ENCODE measurements at places on chromosomes 4 and X.

DNA sequence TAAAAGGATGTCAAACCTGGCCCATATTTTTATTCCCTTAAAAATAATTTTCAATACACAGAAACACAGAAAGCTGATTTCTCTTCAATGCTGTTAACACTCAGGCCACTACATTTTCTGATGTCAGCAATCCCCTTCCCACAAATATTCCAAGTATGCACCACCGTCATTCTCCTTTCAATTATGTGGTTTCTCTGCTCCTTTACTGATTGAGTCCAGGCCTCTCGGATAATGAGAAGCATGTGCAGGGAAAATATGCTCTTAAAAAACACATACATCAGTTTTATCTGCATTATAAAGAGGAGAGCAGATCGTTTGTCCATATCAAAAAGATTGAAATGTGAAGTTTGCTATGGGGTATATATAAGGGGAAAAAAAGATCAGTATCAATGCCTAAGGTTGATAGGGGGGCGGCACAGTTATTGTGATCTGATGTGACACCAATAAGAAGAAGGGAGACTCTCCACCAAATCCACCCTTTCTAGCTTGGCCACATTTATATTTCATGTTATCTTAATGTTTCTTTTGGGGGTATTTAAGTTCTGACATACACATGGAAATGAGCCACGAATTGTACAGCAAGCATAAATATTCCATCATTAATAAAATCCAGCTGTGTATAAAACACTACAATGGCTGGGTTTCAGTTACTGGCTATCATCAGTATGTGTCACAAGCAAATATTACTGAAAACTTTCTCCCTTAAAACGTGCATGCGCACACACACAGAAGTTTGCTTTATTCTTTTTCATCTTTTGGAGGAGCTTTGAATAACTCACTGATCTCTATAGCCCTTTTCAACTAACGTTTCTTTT is 6.4 kb downstream of the AMOT start:
- H3K4me3 ChIP-seq: no peak overlapping the region
- H3K4me1 ChIP-seq: no peaks in the 10 kb centered on the region
- no peaks in the 10 kb centered on the region for H3K36me3 ChIP-seq
- H3K27me3 ChIP-seq: no peaks in the 10 kb centered on the region

- no peaks in the 10 kb centered on the region for H3K27me3 ChIP-seq
- H3K4me3 ChIP-seq: no peak overlapping the region
- H3K36me3 ChIP-seq: peaks cover 19% of the 10 kb centered on the region
These were observed 3.7 kb downstream of the GRIPAP1 start for GRCh38 chrX:48998391-48998790.

DNA sequence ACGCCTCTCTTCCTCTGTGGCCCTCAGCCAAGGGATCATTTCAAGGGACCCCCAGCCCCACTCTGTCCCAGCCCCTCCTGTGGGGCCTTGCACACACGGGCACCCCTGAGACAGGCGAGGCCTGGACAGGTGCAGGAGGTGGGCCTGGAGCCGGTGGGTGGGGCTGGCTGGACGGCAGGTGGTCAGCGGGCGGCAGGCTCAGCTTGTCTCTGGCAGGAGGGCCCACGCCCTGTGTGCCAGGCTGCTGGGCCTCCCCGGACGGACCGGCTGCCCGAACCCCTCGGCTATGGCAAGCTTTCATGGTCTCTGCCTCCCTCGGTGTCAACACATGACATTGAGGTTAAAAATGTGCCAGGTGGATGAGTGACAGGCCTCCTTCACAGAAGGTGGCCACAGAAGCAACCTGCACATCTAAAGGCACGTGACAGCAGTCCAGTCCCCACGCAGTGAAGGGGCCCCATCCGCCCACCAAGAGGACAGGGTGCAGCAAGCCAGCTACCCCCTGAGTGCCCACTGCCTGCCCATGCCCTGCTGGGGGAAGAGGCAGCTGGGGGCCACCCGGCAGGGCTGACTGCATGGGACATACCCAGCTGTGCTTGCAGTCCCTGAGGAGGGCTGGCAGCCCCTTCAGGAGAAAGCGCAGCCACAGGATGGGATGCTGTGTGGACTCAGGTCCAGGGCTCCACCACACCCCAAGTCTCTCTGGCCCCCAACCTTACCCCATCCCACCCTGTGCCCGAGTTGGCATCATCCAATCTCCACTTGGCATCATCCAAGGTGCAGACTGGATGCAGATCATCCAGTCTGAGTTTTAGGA is 109.3 kb downstream of the FAM53A start:
- H3K36me3 ChIP-seq: no peaks in the 10 kb centered on the region
- peaks cover 6% of the 10 kb centered on the region for H3K4me1 ChIP-seq
- DNase-seq: no peak
- no peak overlapping the region for H3K4me3 ChIP-seq

- no peaks in the 10 kb centered on the region for H3K36me3 ChIP-seq
- no peaks in the 10 kb centered on the region for H3K27me3 ChIP-seq
- DNase-seq: no peak
- no peak overlapping the region for H3K27ac ChIP-seq
- H3K4me3 ChIP-seq: no peak overlapping the region
These were observed 44.3 kb downstream of the GALNTL6 start for GRCh38 chr4:171857302-171858012.

GRCh38 chr4:113831457-113831856 is 69.9 kb upstream of the CAMK2D start:
- no peaks in the 10 kb centered on the region for H3K4me1 ChIP-seq
- no peak overlapping the region for H3K4me3 ChIP-seq
- no peak overlapping the region for H3K27ac ChIP-seq
- no peaks in the 10 kb centered on the region for H3K27me3 ChIP-seq

DNA sequence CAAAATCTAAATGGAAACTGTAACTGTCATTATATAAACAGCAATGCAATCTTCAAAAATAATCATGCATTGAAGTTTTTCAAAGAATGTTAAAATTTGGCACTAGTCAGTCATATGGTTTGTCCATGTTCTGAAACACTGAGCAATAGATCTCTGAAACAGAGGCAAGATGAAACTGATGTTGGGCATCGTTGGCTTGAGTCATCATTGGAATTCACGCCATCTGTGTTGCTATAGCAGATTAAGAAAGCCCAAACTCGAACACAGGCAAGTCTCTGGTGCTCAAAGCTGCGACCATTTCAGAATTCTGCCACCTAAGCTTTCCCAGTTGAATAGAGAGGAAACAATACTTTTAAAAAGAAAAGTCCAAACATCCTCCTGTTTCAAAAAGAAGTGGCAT is 114.1 kb upstream of the PPARGC1A start:
- no peaks in the 10 kb centered on the region for H3K36me3 ChIP-seq
- DNase-seq: no peak
- H3K4me1 ChIP-seq: no peaks in the 10 kb centered on the region
- no peak overlapping the region for H3K27ac ChIP-seq

- peaks cover 58% of the 10 kb centered on the region for H3K4me1 ChIP-seq
- H3K36me3 ChIP-seq: no peaks in the 10 kb centered on the region
- H3K27ac ChIP-seq: peak overlapping the region; percentile 42
- peak; percentile 46 for DNase-seq
These were observed 19.3 kb downstream of the JAKMIP1 start for GRCh38 chr4:6180841-6181631.

- no peaks in the 10 kb centered on the region for H3K27me3 ChIP-seq
- no peak overlapping the region for H3K4me3 ChIP-seq
These were observed 141.5 kb downstream of the MAGEB17 start for GRCh38 chrX:16308773-16309172.

DNA sequence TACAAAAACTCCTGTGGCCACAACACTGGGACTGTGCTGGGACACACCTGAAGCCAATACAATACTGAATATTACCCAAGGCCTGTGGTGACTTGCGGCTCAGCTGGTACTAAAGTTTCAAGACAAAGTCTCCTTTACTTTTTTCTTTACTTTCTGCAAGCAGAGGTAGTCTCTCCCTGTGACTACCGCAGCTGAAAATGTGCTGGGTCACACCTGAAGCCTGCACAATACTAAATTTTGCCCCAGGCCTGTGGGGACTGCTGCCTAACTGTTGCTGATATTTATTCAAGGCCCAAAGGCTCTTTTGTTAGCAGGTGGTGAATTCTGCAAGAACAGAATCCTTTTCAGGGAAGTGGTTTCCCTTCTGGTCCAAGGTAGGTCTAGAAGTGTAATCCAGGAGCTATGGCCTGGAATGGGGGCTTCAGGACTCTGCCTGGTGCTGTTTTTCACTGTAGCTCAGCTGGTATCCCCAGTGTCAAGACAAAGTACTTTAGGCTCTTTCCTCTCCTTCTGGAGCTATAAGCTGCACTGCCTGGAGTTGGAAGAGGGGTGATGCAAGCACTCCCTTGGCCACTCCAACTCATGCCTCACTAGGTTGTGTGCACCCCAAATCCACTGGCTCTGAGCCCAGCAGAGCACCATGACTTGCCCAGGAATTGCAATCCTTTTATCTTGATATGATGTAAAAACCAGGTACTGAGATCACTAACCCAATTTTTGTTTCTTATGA is 489.4 kb downstream of the TECRL start:
- no peak overlapping the region for H3K4me3 ChIP-seq
- no peaks in the 10 kb centered on the region for H3K27me3 ChIP-seq
- no peaks in the 10 kb centered on the region for H3K4me1 ChIP-seq
- no peak overlapping the region for H3K27ac ChIP-seq
- no peak for DNase-seq
- H3K36me3 ChIP-seq: no peaks in the 10 kb centered on the region

DNA sequence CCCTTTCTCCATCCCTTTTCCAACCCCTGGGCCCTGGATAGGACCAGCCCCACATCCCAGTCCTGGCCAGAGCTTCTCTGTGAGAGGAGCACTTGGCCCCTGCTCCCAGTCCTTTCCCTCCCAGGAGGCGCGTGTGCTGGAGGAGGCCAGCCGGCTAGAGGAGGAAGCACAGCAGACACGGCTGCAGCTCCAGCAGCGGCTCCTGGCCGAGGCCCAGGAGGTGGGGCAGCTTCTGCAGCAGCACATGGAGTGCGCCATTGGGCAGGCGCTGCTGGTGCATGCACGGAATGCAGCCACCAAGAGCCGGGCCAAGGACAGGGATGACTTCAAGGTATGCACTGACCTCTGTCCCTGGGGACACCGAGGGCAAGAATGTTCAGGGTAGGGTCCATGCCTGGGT is 87.5 kb downstream of the EVC start:
- DNase-seq: no peak
- no peaks in the 10 kb centered on the region for H3K27me3 ChIP-seq
- H3K36me3 ChIP-seq: no peaks in the 10 kb centered on the region
- H3K4me1 ChIP-seq: no peaks in the 10 kb centered on the region
- H3K27ac ChIP-seq: no peak overlapping the region

GRCh38 chr4:182697094-182697493 is 220.1 kb downstream of the DCTD start:
- H3K4me3 ChIP-seq: no peak overlapping the region
- no peaks in the 10 kb centered on the region for H3K36me3 ChIP-seq
- no peaks in the 10 kb centered on the region for H3K27me3 ChIP-seq
- H3K4me1 ChIP-seq: no peaks in the 10 kb centered on the region
- DNase-seq: no peak
- H3K27ac ChIP-seq: no peak overlapping the region

DNA sequence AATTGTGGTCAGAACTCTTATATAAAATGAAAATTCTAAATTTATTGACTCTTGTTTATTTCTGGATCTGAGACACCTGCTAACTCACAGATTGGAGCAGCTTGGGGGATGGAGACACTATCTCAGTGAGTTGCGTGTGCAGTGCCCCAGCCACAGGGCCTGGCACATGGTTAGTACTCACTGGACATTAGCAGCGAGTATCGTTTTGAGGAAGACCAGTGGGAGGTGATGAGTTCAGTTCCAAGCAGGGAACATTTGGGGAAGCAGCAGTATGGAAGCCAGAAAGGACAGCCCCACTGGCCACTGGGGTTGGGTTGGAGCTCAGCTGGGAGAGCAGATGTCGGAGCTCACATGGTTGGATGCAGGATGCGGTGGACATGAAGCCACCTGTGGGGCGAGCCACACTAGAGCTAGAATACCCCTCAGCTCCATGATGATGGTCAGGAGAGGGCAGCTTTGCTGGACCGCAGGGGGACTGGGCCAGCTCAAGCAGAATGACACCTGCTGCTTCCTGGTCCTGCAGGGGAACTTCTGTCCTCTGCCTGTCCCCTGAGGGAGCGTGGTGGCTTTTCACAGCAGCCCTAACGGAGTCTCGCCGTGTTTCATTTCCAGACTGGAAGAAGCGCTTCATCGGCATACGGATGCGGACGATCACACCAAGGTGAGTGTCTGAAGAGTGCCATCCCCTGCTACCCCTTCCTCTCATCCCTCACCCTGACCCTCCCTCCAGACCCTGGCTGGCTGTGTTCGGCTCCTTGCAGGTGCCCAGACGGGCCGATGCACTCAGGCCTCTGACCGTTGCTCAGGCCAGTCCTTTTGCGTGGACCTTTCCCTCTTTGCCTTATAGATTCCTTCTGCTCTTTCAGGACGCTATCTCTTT is 32.5 kb downstream of the HTRA3 start:
- H3K36me3 ChIP-seq: no peaks in the 10 kb centered on the region
- no peak for DNase-seq
- no peak overlapping the region for H3K27ac ChIP-seq

- H3K4me1 ChIP-seq: no peaks in the 10 kb centered on the region
- no peaks in the 10 kb centered on the region for H3K27me3 ChIP-seq
- DNase-seq: no peak
- no peaks in the 10 kb centered on the region for H3K36me3 ChIP-seq
- no peak overlapping the region for H3K27ac ChIP-seq
- no peak overlapping the region for H3K4me3 ChIP-seq
These were observed 250.8 kb downstream of the ARHGAP24 start for GRCh38 chr4:85725721-85726170.

- H3K4me1 ChIP-seq: no peaks in the 10 kb centered on the region
- H3K27ac ChIP-seq: no peak overlapping the region
- no peaks in the 10 kb centered on the region for H3K36me3 ChIP-seq
- no peak overlapping the region for H3K4me3 ChIP-seq
- no peaks in the 10 kb centered on the region for H3K27me3 ChIP-seq
- DNase-seq: no peak
These were observed 57.3 kb upstream of the STIM2 start for GRCh38 chr4:26803211-26803861.

DNA sequence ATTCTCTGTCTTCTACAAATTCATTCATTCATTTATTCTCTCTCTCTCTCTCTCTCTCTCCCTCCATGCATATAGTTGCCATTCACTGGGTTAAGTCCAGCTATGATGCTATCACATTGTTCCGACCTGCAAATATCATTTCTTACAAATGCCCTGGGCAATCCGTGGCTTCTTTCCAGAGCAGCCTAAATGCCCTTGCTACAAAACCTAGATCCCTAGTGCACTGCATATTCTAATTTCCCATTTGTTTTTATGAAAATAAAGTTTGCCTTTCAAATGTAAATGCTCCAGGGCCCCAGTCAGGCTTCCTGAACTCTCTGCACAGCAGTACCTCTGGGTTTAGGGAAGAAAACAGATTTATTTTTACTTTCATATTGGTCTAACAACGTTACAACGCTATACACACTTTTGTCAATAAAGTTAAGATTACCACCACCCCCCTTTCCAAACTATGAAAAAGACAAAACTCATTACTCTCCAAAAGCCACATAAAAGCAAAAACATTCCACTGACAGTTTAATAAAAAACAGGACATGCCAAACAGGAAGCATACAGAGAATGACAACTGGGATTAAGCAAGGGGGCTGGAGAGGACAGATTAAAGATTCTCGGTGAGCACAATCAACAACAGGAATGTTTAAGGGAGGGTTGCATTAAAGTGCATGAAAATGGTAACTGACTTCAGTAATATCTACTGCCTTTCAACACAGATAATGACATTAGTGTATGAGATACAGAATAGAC is 104.3 kb downstream of the USP46 start:
- DNase-seq: no peak
- H3K4me3 ChIP-seq: no peak overlapping the region
- no peaks in the 10 kb centered on the region for H3K36me3 ChIP-seq

GRCh38 chr4:15434091-15434490 is 6.3 kb downstream of the C1QTNF7 start:
- H3K4me3 ChIP-seq: no peak overlapping the region
- no peak overlapping the region for H3K27ac ChIP-seq
- H3K27me3 ChIP-seq: no peaks in the 10 kb centered on the region
- no peaks in the 10 kb centered on the region for H3K36me3 ChIP-seq
- H3K4me1 ChIP-seq: no peaks in the 10 kb centered on the region
